ENCODE measurements at places on chromosomes 7 and 10.
A peak's percentile ranks its signal among the peaks of the same experiment; 100 is the strongest.

- no peak for DNase-seq
These were observed 2.6 kb downstream of the MET start for GRCh38 chr7:116674508-116675173.

DNA sequence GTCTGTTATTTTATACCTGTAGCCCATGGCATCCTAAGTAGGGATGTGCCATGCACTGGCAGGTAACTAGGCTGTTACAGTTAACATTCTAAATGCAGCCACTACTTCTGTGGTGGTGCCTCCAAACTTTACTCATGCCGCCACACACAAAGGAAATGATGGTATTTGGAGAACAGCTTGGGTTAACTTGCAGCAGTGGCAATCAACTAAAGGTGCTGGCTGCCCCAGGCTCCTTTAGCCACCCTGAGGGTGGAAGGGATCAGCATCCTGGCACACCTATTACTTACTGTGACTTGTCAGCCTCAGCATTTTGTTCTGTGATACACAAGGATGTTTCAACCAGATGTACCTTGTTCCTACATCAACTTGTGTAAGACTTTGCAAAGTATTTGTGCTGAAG is 221.8 kb upstream of the PPP1R3A start:
- DNase-seq, result no peak

DNA sequence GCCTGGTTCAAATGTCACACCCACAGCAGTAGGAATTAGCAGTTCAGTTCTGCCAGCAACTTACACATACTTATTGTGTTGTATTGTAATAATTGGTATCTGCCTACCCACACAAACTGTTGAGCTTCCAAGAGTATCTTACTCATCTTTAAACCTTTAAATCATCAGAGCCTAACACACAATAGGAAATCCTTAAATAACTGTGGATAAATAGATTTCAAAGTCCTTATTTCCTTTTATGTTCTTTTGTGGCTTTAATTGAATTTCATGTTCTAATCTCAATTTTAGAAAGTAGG is 3.9 kb downstream of the CASD1 start:
- no peak for DNase-seq

DNA sequence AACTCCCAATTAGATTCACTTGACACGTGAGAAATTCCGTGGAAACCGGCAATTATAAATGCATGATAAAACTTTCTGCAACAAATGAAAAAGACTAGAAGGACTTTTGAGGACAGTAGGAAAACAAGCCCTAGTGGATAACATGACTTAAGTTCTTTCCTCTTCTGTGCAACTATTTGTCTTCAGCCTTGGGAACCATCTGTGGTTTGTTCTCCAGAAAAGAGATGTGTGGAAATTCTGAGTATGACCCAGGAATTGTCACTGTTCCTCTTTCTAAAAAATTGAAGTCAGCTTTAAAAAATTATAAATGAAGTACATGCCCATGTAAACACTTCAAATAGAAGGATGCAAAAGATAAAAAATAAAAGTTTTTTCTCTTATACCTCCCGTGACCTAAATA is 128.6 kb upstream of the SVIL start:
- no peak for DNase-seq

GRCh38 chr7:157890921-157891401 is 554.2 kb downstream of the DNAJB6 start:
- DNase-seq, result peak; percentile 6

- DNase-seq, result peak; percentile 50
These were observed 4.4 kb downstream of the BAG3 start for GRCh38 chr10:119655566-119656001.

DNA sequence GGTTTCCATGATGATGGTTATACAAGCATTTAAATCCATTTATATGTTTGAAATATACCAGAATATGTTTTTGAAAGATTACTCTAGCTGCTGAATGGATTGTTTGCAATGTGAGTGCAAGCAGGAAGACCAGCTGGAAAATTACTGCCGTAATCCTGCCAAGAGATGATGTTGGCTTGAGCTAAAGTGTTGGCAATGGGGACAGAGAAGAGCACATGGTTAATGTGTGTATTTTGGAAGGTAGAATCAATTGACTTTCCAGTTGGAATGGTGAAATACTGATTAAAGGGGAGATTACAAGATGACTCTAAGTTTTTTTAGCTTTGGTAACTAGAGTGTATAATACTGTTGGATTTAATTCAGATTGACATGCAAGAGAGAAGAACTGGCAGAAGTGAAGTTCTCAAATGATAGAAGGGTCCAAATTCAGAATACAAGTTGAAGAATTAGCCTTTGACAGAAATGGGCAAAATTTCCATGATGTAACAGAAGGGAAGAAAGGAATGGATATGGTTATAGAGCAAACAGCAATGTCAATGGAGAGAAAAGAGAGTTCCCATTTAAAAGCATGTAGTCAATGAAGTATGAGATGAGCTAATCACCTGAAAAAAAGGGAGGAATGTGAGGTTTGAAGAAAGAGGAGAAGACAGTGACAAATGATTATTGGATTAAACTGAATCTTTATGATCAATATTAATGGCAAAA is 422.0 kb downstream of the CDC14C start:
- no peak for DNase-seq

GRCh38 chr10:18278181-18278580 is 138.0 kb downstream of the CACNB2 start:
- no peak for DNase-seq

DNA sequence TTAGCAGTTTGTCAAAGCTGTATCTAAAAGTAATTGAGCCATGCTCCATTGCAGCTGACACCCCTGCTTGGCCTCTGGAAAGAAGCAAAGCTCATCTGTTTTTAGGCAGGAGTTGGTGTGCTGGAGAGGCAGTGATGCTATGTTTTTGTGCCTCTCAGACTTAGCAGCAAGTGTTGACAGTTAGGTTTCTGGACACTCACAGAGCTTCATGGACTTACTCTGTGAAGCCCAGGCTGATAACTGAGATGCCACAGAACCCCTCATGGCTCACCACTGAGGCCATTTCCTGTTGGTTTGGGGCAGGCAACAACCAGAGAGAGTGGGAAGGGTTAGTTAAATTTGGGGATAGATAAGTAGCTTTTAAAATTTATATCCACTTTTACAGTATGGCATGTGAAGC is 59.8 kb downstream of the BTAF1 start:
- DNase-seq, result no peak

GRCh38 chr7:150382123-150382843 is 3.2 kb downstream of the ZNF775 start:
- DNase-seq, result no peak

DNA sequence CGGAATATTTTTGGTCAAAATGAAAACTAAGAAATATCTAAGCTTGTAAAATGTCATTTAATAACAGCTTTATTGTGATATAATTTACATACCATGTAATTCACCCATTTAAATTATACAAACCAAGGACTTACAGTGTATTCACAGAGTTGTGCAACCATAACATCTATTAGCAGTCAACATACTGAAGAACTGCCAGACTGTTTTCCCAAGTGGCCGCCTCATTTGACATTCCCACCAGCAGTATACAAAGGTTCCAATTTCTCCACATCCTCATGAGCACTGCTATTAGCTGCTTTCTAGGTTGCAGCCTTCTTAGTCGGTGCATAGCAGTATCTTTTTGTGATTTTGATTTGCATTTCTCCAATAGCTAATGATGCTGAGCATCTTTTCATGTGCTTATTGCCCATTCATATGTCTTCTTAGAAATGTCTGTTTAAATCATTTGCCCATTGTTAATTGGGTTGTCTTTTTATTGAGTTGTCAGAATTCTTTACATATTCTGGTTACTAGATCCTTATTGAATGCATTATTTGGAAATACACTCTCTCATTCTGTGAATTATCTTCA is 153.0 kb upstream of the FGFR2 start:
- DNase-seq, result no peak

GRCh38 chr7:95843286-95843685 is 70.9 kb downstream of the DYNC1I1 start:
- no peak for DNase-seq

DNA sequence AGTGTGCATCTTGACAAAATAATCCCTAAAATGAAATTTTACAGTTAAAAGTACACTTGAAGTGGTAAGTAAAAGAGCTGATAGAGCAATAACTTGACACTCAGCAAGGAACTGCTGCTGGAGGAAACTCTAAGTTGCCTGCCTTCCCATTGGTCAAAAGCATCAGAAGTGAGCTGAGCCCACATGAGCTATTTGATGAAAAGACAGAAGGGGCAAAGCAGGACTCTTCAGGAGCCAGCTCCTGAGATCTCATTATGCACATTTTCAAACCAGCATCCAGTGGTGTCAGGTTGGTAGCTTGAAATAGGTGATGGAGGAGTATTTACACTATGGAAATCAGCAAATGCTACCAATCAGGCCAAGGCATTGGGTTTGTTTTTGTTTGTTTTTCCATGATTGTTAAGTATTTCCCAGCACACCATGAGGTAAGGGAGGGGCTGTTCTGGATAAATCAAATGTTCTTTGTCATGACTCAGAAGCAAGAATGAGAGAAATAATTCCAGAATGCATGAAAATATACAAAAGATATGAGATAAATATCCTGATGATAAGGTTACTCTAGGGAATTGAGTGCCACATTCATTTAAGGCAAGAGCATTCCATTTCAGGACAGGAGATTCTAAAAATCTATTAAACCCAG is 316.6 kb downstream of the SNX13 start:
- no peak for DNase-seq

GRCh38 chr10:21030091-21030490 is 133.0 kb upstream of the NEBL start:
- no peak for DNase-seq

DNA sequence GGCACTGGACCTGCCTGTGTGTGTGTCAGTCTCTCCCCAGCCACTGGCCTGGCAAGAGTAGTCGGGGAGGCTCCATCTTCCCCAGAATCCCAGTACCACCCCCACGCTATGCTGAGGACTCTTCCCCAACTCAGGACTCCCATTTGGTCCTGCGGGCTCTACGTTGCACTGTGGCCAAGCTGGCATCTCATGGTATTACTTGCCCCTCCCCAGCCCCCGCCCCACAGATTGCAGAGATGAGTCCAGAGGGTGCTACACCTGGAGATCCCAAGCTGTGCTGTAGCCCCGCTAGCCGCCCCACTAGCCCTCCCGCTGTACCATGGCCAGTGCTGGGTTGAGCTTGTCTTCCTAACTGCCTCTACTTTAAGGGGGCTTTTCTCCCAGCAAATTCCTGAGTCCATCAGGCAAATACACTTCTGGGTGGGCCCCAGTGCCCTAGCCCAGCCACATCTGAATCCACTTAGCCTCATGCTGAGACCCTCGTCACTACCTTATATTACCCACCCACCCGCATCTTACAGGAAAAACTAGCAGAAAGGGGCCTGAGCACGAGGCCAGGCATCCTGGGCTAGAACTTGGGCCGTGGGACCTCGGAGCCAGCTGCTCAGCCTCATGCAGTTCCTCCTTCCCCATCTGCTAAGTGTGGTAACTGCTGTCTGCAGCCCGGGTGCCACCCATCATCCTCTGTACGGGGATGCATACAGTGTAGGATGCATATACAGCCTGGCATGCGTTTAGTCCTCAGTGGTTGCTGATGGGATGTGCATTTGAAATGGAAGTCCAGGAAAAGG is 65.8 kb upstream of the CACUL1 start:
- no peak for DNase-seq

- no peak for DNase-seq
These were observed 67.2 kb downstream of the ADD3 start for GRCh38 chr10:110074758-110075671.

DNA sequence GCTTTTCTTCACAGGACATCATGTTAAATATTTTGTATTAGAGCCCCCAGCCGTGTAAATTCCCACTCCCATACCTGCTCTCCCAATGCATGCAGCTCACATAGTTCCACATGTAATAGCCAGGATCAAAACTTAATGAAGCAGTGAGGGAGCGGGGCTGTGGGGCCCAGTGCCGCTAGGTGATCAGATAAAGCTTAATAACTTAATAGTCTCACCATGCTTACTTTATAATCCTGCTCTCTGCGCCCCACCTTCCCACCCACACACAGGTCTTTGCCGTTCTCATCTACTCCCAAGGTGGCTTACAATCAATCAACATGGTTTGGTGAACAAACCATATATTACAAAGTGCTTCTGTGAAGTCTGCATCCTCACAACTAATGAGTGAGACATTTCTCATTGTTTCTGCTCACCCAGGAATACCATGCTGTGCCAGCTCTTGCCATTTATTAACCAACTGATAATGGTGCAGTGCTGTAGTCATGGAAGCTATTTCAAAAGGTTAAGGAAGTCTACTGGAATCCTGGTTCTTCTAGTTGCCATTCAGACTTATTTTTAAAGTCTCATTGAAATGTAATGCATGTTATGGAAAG is 156.4 kb downstream of the CTTNBP2 start:
- DNase-seq, result no peak

DNA sequence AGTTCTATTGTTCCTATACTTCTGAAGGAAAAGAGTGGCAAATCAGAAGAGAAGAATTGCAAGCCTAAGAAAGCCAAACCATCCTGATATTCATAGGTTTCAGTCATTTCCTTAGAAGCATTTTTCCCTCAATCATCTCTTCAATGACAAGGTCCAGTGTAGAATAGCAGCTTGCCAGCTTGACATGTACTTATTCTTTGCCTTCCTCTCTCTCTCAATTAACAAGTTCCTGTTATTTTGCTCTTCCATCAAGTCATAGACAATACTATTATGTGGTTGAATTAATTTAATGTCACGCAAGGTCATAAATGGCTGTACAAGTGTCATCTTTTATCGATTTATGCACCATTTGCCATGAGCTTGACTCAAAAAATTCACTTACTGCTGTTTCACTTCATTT is 216.3 kb upstream of the MBL2 start:
- no peak for DNase-seq

- no peak for DNase-seq
These were observed 239.2 kb downstream of the GRID1 start for GRCh38 chr10:86127274-86127819.

GRCh38 chr7:102395592-102395872 is 631 bp upstream of the PRKRIP1 start:
- peak; percentile 11 for DNase-seq

DNA sequence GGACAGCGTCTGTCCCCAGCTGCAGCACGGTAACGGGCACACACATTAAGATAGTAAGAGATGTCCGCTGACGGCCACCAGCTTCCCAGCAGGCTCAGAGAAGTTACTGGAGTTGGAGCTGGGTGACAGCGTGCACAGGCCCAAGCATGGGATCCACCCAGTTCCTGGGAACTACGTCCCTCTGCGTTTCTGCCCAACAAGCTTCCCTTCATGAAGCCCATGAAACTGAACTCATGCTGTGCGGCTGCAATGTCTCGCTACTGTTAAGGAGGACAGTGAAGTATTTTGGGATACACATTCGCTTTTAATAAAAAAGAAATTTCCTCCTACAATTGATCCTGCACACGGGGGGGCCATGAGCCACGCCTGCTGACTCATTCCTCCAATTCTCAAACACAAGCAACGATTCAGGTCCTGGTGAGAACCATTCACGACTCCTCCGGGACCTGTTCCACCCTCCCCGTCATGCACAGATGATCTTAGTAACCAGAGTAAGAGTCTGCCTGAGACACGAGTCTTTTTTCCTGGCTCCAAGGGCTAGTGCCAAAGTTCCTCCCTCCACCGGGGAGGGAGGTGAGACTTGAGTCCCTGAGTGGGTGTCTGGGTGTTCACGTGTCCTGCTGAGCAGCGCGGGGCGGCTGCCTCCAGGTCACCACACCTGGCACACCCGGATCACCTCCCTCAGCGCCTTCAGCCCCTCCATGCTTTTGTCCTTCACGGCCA is 2.6 kb downstream of the PSMG3 start:
- DNase-seq, result no peak

- no peak for DNase-seq
These were observed 122.5 kb upstream of the CDK13 start for GRCh38 chr7:39827571-39827970.

All from CD4-positive, alpha-beta T cell treated with Interleukin-21 for 1 hour (primary cell).